ENCODE measurements at places on chromosomes 11 and 22. TPM values are rescaled to one million over a fixed set of nuclear protein-coding genes. Genes with fewer than 3 reads are reported as not detected.

C11orf21 gene
- not detected for total RNA-seq

APOC3 gene
- total RNA-seq = 314 TPM

TUT1 gene
- 9.7 TPM for total RNA-seq

NTM gene
- not detected for total RNA-seq

GRCh38 chr11:117465236-117465997 is 137.8 kb downstream of the CEP164 start:
- no peaks in the 10 kb centered on the region for H3K4me1 ChIP-seq
- H3K36me3 ChIP-seq = no peaks in the 10 kb centered on the region
- H3K27ac ChIP-seq = no peak overlapping the region
- no peak overlapping the region for H3K4me3 ChIP-seq
- H3K27me3 ChIP-seq = peaks cover 2% of the 10 kb centered on the region
- no peak for DNase-seq

GRCh38 chr11:120608760-120609211 is 97.2 kb downstream of the GRIK4 start:
- peaks cover 1% of the 10 kb centered on the region for H3K27me3 ChIP-seq
- H3K4me1 ChIP-seq = peaks cover 13% of the 10 kb centered on the region
- H3K36me3 ChIP-seq = no peaks in the 10 kb centered on the region
- H3K27ac ChIP-seq = no peak overlapping the region
- no peak for DNase-seq

GRCh38 chr22:37258005-37258752 is 14.1 kb upstream of the RAC2 start:
- H3K27me3 ChIP-seq = no peaks in the 10 kb centered on the region
- no peaks in the 10 kb centered on the region for H3K36me3 ChIP-seq
- H3K4me1 ChIP-seq = no peaks in the 10 kb centered on the region
- no peak for DNase-seq

DNA sequence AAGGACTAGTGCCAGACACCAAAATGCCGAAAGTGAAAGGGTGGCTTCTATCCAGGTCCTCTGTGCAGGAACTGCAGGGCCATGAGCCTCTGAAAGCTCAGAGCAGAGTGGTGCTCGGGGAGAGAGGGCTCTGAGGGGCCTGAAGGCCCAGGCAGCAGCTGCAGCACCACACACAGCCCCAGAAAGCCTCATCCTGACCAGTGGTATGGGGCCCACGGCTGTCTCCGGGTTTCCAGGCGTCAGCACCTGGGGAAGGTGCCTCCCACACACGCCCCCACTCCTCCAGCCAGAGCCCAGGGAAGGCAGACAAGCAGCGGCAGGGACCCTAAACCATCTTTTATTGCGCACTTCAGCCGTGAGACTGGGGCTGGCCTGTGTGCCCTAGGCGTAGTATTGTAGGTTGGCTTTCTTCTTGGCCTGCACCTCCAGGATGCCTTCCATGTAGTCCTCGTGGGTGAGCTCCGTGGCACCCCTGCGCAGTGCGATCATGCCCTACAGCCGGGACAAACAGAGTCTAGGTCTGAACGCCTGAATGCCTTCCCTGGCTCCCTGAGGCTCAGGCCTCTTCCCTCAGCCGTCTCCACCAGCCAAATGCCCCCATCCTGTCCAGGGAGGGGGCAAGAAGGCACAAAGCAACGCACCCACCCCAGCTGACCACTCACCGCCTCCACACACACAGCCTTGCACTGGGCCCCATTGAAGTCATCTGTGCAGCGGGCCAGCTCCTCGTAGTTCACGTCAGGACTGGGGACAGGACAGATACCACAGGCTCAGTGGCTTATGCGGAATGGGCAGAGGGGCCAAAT is 7.6 kb downstream of the PSMC3 start:
- DNase-seq = no peak
- no peak overlapping the region for H3K4me3 ChIP-seq
- H3K4me1 ChIP-seq = no peaks in the 10 kb centered on the region
- H3K27me3 ChIP-seq = no peaks in the 10 kb centered on the region
- H3K27ac ChIP-seq = no peak overlapping the region
- peaks cover 33% of the 10 kb centered on the region for H3K36me3 ChIP-seq

DNA sequence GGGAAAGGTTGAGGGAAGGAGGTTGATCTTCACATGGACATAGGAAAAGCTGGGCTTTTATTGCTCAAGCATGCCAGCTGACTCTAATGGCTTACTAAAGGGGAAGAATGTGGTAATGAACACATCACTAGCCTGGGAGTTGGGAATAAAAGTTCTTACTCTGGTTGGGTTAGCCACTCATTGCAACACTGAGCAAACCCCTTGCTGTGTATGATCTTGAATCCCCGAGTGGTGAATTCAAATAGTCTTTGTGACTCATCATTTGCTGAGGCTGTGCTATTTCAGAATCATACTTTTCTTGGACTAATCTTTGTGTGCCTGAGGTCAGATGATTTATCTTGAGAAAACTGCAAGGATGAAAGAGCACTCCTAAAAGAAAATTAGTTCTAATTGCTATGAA is 304.1 kb upstream of the ANO5 start:
- H3K4me1 ChIP-seq = no peaks in the 10 kb centered on the region
- no peak for DNase-seq
- no peak overlapping the region for H3K27ac ChIP-seq
- no peaks in the 10 kb centered on the region for H3K36me3 ChIP-seq
- no peak overlapping the region for H3K4me3 ChIP-seq

GRCh38 chr11:113505046-113505445 is 29.8 kb upstream of the DRD2 start:
- no peak overlapping the region for H3K4me3 ChIP-seq
- 0 out of 2 replicates have a peak, but pooled peaks cover 1% of the 10 kb centered on the region for H3K27me3 ChIP-seq
- H3K4me1 ChIP-seq = peaks cover 12% of the 10 kb centered on the region
- H3K36me3 ChIP-seq = no peaks in the 10 kb centered on the region
- no peak overlapping the region for H3K27ac ChIP-seq

DNA sequence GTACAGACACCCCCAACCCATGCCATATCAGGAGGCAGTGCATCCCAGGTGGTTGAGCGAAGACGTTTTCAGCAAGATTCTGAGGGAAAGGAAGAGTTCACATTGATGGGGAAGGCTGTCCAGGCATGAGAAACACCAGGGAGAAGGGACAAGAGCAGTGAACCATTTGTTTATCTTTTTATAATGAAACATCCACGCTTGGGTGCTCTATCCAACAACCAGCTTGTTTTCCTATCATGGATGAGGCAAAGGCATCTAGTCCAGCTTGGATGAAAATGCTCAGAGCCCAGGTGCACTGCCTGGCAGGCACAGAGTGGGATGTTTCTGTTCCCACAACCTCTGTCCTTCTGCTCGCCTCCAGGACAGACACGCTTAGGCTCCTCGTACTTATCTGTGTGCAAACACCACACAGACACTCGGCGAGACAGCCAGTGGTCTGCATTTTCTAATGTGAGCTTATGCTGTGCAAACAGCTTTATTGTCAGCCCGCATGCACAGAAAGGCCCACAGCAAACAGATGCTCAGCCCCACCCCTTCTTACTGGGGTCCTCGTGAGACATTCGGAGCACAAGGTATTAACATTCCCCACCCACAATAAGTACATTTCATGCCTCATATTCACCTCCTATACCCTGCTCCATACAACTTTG is 45.4 kb upstream of the NTM start:
- no peaks in the 10 kb centered on the region for H3K36me3 ChIP-seq
- no peak overlapping the region for H3K4me3 ChIP-seq
- no peak for DNase-seq
- H3K27me3 ChIP-seq = peaks cover 2% of the 10 kb centered on the region
- H3K27ac ChIP-seq = no peak overlapping the region

- H3K4me3 ChIP-seq = no peak overlapping the region
- H3K27me3 ChIP-seq = peaks cover 8% of the 10 kb centered on the region
- peaks cover 16% of the 10 kb centered on the region for H3K4me1 ChIP-seq
Observed at GRCh38 chr22:30445438-30446145, 20.0 kb downstream of the MTFP1 start.

All from HepG2 (cell line).